NCI-H345 (cell line): ENCODE measurements at places on chromosomes 1 and 21.
A peak's percentile ranks its signal among the peaks of the same experiment; 100 is the strongest.

- DNase-seq = peak; percentile 41
Measured at GRCh38 chr1:229117664-229118300, 153.1 kb upstream of the RAB4A start.

DNA sequence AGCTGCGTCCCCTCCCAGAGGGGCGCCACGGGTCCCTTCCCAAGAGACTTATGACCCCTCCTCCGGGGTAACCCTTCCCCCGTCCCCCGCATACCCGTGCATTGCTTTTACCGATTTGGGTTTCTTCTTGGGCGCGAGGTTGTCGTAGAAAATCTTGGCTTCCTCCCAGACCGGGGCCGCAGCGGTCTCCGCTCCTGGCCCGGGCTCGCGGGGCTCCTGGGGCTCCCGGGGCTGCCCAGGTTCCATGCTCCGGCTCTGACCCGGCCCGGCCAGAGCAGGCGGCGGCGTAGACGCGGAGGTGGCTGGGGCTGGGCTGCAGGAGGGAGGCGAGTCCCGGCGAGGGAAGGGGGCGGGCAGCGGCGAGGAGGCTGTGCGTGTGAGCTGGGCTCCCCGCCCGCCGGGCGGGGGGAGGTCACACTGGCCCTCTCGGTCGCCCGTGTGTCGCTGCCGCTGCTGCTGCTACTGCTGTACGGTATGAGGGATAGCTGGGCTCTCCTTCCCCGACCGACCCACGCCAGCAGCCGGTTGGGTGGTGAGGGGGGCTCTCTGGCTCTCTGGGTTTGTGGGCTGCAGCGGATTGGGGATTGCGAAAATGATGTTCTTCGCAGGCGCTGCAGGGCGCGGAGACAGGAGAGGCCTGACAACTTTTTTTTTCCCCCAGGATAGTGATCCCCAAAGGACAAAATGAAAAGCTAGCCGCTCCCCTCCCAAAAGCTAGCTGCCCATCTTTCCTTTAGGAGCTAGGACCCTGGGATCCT is at the start of gene NT5C1A:
NT5C1A (minus strand) TSS at position 315 of the 758 bp plus-strand sequence; CDS start at position 246, 69 bp downstream.
- peak; percentile 19 for DNase-seq

DNA sequence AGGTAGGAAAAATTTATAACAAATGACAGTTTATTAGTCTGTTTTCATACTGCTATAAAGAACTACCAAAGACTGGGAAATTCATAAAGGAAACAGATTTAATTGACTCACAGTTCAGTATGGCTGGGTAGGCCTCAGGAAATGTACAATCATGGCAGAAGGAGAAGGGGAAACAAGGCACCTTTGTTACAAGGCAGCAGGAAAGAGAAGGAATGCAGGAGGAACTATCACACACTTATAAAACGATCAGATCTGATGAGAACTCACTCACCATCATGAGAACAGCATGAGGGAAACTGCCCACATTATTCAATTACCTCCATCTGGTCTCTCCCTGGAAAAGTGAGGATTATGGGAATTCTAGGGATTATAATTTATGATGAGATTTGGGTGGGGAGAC is 61.3 kb downstream of the ASB17 start:
- no peak for DNase-seq

- peak; percentile 46 for DNase-seq
Measured at GRCh38 chr1:237672748-237673147, 218.0 kb downstream of the ZP4 start.

DNA sequence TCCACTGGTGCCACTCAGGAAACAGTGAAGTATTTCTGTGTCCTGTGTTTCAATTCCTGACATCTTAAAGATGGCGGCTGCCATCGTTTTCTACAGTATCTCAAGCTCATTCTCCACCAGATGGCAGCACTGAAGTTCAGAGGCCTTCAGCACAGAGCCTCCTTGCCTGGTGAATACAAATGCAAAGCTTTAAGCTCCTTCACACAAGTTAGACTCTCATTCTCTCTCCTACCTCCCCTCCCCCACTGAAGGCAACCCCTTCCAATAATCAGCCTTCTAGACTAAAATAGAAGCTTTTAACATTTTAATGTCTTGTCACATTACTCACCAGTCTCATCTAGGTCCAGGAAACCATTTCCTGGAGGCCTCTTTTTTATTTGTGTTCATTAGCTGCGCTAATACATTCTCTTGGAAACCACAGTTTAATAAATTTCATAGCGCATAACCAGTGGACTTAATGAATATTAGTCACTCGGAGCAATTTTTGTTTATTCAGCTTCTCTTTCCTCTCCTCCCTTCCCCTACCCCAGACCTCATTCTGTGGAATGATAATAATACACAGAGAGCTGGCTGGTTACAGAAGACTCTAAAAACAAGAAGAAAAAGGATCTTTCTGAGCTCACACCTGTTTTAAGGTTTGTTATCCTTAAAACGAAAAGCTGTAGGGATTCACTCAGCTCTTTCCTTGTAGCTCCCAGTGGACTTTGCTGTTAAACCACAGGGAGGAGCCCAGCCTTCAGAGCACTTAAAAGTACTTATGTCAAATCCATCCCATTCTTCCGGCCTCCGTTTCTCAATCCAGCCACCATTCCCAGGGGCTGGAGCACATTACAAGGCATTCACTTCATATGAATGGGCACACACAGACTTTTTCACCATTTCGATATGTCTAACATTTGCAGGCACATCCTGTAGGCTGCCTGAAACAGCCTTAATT is 384.9 kb downstream of the HLX start:
- peak; percentile 45 for DNase-seq

GRCh38 chr1:106755682-106756406 is 300.6 kb upstream of the PRMT6 start:
- DNase-seq = no peak

DNA sequence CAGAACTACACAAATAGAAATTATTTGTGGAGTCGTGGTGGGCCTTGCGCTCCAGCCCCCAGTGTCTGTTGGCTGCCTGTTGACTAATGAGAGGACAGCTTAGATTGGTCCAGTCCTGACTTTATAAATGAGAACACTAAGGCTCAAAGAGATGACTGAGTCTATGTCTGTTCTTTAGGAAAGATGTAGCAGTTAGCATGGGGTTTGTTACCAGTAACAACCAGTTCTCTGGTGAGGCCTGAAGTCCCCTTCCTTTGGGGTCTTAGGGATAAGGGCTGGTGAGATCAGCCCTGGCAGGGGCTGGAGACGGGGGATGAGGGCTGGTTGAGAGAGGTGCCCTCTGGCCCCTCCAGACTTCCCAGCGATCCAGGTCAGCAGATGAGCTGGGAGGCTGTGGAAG is 9.1 kb downstream of the TOR3A start:
- DNase-seq = no peak

GRCh38 chr1:32112806-32113375 is 5.0 kb downstream of the KPNA6 start:
- DNase-seq = no peak

DNA sequence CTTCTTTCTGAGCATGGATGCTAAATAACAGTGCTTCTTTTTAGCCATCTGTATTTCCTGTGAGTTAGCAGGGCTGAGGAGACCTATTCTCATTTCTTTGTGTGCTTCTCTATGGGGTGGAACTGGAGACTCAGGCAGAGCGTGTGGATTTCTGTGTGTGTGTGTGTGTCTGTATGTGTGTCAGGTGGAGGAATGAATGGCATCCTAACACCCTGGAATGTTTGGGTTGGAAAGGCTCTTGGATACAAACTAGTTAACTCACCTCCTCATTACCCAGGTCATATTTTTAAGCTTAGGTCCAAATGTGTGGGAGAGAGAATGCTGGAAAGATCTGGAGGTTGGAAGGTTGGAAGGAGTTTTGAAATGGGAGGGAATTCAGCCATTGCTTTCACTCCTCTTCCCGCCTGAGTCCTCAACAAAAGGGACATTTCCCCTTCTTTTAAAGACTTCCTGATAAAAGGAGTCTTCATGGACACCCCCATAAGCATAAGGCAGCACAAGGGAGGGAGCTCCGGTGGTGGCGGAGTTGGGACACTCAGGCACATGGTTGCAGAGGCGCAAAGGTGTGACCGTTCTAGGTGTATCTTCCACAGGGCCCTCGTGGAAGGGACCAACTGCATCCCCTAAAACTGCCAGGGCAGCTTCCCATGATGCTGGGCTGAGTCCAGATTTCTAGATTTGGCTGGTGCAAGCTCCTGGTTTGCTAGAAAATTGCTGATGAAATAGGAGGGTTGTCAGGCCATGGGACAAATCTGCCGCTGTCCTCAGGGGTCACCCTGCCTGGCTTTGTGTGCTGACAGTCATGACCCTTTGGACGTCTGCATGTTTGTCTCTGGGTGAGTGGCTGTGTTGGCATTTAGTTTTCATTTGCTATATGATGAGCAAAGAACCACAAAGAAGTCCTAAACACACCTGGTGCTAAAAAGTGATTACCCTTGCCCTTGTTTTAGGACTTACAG is 37.6 kb downstream of the MTARC1 start:
- no peak for DNase-seq

DNA sequence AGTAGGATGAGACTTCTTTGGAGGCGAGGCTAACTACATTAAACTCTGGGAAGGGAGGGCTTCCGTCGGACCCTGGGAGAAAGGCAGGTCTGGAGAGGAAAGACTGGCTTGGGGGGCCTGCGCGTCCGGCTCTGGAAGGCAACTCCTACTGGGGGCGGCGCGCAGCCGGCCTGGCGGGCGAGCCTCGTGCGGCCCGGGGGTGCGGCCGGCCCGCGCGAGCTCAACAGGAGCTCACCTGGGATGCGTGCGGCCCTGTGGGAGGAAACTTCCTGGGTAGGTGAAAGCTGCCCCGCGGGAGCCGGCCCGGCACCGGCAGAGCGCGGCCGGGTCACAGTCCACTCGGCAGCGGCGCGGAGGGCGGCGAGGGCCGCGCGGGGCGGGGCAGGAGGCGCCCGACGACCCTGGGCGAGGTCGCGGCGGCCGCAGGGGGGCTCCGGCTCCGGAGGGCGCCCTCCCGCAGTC is 449 bp downstream of the EPS15 start:
- peak; percentile 43 for DNase-seq

GRCh38 chr1:237961754-237962153 is 71.0 kb upstream of the ZP4 start:
- DNase-seq = no peak

DNA sequence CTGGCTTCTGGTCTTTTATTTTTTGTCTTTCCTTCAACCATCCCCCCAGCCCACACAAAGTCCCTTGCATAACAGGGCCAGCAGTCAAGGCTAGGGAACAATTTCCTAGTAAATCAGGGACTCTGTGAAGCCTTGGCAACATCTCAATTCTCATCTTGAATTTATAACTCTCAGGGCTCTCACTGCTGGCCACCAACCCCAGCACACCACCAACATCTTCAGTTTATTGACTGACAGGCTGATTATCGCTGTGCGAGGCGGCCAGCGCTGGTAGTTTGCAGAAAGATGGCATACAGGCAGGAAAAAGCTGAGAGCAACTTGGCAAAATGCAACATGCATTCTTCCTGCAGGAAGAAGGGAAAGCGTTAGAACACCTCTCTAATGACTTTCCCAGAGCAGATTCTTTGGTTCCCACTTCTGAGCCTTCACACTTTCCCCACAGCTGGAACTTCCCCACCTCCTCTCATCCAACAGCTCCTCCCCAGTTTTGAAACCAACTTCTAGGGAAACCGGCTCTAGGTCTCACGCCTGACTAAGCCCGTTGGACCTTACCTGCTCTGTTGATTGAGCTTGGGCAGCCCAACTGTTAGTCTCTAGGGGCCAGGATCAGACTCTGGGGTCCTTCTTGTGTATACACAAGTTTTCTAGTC is 26.3 kb upstream of the CSF1 start:
- no peak for DNase-seq

DNA sequence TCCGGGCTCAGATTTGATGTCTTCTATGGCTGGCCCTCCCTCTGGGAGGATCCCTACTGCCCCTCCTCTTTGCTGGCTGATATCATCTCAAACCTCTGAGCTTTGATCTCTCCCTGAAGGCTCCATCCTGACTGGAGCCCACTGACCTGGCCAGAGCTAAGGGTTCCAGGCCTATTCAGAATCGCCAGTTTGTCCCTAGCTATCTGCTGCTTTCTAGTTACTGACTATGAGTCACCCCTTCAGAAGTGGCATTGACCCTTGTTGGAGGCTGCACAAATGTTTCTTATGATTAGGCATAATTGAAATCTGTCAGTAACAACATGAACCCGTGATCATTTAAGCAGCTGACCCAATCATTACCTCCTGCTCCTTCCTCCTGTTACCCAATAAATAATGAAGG is 87.1 kb downstream of the ABCA4 start:
- DNase-seq = no peak

DNA sequence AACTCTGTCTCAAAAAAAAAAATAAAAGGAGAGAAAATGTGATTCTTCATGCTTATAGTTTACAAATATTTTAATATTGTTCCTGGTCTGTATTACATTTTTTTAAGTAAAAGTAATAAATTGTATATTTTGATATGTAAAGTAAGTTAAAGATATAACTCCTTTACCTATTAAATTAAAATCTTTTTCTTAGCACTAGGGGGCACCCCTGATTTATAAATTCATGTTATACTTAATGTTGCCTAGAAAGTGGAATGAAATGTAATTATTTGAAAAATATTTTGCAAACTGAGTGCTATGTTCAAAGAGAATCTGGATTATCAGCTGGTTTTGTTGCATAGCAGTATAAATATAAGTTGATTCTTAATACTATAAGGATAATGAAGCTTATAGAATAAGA is 49.2 kb downstream of the RALGPS2 start:
- peak; percentile 1 for DNase-seq

GRCh38 chr21:28444111-28444510 is 548.6 kb downstream of the LTN1 start:
- DNase-seq = no peak

DNA sequence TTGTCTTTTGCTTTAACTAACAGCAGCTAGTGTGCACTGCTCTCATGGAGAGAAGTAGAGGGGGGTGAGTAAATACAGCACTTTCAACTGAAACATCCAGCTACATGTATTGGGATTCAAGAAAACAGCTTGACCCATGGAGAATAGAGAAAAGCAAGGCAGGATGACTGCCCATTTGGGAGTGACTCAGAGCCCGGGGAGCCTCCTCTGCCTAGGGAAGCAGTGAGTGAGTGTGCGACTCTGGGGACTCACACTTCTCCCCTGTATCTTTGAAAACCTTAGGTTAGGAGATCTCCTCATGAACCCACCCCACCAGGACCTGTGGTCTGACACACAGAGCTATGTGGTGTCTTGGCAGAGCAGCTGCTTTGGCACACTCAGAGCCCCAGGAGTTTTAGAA is 82.0 kb upstream of the PTGFR start:
- DNase-seq = no peak

GRCh38 chr1:116587501-116588227 is 16.8 kb upstream of the CD58 start:
- no peak for DNase-seq

- no peak for DNase-seq
Measured at GRCh38 chr1:240366636-240367035, 245.3 kb downstream of the GREM2 start.

- no peak for DNase-seq
Measured at GRCh38 chr1:201400852-201401230, 1.7 kb upstream of the LAD1 start.
